ENCODE measurements at places on chromosomes 11 and 22.

GRCh38 chr22:38467438-38467903 is 425 bp upstream of the KDELR3 start:
- no peak for DNase-seq

GRCh38 chr22:37140686-37141323 is 8.9 kb downstream of the IL2RB start:
- no peak for DNase-seq

DNA sequence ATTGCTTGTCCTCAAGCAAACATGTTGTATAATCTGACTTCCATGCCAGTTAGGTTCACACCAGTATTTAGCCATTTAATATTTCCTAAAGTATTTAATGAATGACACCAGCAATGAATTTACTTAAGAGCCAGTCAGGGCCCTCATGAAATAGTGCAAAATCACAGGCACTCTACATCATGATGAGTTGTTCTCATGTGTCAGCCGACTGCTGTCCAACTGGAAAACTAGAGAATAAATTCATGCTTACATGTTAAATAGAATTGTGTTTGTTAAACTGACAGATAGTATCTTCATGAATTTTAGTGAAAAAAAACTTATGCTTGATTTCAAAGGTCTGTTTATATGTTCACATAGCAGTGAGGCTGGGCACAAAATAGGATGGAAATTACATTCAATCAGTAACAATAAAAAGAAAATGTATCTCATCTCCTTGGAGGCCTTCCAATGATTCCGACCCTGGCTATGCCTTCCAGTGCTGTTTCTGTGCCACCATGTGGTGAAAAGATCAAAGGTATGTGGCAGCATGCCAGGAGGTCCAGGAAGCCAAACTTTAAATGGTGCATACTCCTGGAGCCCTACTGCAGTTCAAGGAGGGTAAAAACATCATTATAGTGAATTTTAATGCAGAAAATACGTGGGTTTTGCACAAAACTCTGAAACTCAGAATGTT is 45.2 kb downstream of the CTSC start:
- no peak for DNase-seq

- no peak for DNase-seq
Measured at GRCh38 chr11:122578171-122578825, 77.2 kb upstream of the UBASH3B start.

DNA sequence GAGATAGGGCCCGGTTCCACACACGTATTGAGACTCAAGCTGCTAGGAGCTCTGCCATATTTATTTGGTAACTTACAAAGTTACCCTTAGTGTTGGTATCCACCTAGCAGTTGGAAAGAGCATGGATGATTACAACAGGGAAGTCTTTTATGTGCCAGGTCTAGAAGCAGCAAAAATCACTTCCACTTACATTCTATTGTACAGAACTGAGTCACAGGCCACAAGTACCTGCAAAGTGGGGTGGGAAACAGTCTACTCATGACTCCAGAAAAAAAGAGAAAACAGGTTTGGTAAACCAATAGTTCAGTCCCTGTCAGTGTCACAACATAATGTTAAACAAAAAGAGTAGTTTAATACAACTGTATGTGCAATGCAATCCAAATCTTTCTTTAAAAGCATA is 279.6 kb upstream of the PITPNB start:
- no peak for DNase-seq

DNA sequence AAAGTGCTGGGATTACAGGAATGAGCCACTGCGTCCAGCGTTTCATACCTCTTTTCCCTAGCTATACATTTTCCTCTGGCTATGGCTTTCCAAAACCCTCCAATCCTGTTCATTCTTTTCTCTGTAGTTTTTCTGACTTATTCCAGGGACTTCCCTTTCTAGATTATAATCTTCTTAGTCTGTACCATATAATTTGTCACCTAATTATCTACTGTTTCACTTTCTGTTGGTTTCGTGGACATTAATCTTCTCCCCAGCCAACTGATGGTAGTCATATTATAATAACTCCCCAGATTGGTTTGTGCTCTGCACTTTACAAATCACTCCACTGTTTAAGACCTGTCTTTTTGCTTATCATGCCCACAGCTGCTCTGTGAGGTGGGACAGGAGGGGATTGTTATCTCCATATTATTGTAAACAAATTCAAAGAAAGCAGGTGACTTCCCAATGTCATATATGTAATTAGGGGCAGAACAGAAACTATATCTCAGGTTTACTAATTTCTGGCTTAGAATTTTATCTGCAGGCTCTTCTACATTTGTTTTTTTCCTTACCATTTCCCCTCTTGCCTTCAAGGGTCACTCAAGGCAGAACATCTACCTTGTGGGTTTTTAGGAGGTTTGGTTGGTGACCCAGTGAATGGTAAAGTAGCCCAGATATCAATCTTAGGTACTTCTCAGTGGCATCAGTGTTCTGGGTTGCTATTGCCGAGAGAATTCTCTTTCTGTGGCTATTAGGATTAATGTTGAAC is 23.9 kb downstream of the STIM1 start:
- no peak for DNase-seq

GRCh38 chr22:41992496-41992895 is 6.1 kb upstream of the WBP2NL start:
- no peak for DNase-seq

DNA sequence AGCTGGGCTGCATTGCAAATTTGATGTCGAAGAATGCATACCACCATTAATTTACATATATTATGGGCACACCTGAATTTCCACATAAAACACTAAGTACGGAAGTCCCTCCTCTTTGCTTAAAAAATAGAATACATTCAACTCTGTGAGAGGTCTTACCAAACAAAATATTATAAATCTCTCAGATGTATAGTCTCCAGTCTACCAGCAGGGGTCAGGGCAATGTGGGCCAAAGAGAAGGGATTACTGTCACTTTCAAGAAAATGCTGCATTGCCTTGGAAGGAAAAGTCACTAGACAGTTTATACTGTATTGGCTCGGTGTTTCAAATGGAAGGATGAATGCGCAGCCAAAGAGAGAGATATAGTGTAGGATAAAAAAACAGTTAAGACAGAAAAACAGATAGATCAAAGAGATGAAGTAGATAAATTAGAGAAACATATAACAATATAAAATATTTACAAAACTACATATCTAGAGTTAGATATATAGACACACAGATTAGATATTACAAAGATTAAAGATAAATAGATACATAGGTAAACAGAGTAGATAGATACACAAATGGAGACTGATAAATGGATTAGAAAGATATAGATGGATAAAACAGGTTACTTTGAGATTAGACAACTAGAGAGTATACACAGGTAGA is 20.9 kb downstream of the SERGEF start:
- no peak for DNase-seq

- DNase-seq, result no peak
Measured at GRCh38 chr11:119195680-119196079, 10.4 kb downstream of the NHERF4 start.

DNA sequence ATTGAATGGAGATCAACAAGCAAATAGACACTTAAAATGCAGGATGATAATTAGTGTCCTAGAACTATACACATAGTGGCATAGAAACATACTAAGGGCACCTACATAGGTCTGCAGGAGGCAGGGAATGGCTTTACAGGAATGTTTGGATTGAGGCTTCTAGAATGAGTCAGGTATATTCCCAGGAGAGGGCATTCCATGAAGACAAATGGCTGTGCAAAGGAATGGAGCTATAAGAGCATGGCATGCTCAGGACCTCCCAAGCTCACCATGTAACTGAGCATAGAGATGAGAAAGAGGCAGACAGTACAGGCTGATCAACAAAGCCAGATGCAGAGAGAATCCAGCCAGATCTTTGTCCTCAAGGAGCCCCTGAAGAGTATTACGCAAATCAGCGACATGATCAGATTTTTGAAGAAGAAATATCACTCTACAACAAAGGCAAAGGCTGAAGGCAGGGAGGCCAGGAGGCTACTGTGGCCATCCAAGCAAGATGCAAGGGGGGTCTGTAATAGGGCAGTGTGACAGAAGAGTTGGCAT is 211.1 kb upstream of the MTNR1B start:
- DNase-seq, result no peak

DNA sequence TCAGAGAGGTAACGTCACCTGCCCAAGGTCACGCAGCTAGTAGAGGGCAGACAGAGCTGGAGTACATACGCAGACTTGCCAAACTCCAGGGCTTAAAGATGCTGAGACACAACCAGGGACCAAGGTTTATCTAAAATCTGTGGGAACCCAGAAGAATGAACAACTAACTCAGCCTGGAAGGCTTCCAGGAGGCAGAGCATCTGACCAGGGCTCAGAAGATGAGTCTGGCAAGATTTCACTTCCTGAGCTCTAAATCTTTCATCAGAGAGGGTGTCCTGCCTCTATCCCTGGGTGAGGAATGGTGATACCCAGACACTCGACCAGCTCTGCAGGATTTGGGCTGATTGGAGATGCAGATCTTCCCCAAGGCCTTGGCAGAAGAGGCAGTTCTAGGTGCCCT is 9.1 kb downstream of the GAL3ST1 start:
- DNase-seq, result no peak

DNA sequence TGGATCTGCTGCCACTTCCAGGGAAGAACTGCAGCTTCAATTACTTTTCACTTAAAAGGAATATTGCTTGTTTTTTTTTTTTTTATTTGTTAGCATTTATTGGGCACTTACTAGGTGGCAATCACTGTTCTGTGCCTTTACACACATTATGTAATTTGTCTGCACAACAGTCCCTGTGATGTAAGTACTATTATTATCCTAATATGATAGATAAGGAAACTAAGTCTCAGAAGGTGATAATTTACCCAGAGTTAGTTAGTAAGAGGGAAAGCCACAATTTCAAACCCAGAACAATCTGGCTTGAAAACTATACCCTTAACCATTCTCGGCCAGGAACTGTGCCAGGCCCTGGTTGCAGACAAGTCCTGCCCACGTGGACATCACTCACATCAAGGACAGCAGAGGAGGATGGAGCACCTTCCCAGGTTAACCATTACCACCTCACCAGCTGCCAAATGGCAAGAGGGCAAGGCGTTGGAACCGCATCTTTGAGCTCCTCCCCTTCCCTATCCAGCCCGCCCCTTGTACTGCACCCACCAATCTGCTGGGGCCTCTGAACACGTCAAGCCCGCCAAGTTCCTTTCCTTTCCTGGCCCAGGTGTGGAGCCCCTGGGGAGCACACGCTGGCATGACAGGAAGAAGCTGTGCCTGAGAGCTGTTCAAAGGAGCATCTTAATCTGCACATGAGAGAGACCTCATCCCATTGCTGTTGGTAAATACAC is 78.4 kb downstream of the NAV2 start:
- DNase-seq, result no peak

DNA sequence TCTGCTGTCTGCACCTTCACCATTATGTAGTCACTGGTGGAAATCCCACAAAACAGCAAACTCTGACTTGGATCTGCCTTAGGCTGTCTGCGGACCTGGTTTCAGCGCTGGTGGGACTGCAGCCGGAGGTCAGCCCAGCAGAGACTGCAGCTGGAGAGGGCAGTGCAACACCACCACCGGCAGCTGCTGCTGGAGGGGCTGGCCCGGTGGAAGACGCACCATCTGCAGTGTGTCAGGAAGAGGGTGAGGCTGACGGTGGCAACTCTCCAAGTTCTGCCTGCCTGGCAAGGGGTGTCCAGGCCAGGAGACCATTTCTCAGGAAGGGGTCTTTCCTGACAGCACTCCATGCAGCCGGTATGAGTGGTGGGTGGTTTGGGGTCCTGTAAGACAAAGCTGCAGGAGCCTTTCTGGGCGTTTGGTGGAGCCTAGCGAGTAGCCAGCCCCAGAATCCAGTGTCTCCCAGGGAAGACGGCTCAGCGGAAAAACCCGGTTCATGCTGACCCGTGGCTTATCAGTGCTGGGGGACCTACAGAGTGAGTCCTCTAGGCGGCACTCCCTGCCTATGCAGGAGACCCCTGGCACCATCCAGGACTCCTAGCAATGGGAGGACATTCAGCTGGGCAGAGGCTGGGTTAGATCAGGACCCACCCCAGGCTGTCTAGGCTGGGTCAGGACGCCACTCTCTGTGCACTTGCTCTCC is 50.8 kb downstream of the PISD start:
- DNase-seq, result peak; percentile 73

DNA sequence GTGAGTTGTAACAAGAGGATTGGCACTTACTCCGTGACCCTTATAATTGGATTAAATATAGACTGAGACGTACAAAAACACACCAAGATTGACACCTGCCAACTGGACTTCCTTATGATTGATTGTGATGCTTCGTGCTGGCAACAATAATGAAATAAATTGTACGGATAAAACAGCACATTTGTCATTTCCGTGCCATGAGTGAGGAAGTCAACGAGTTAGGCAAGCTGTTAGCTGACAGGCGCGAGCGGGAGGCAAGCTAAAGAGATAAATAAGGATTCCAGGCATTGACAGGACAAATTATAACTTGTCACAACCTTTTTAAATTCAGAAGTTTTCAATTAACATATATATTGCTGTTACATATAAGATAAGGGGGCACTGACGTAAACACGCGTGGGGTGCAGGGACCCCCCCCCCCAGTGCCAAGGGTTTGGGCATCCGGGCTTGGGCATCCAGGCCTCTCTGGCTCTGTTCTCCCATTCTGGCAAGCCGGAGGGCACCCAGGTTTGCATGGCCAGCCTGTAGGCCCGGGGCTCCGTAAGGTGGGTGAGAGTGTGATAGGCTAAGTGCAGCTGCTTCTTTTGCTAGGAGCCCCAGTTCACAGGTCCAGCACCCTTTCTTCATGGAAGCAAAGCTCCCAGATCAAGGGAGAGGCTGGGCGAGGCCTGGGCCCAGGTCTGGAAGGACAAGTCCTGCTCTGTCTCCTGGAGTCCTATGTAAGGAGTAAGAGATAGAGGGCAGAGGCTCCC is 11.2 kb upstream of the PAX6 start:
- no peak for DNase-seq

DNA sequence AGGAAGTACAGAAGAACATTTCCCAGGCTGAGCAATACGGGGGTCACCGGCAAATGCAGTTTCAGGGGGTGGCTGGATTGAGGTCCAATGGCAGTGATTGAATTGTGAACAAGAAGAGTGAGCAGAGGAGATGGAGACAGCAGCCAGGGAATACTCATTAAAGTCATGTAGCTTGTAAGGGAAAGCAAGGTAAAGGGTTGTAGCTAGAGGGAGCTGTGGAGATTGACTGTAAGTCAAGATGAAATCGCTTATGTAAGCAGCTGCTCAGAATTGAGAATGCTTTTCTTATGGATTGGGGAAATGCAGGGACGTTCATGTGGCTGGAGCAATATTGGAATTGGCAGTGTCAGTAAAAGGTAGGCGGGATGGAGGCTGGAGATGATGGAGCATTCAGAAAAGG is 111.4 kb upstream of the TBCEL start:
- DNase-seq, result no peak

DNA sequence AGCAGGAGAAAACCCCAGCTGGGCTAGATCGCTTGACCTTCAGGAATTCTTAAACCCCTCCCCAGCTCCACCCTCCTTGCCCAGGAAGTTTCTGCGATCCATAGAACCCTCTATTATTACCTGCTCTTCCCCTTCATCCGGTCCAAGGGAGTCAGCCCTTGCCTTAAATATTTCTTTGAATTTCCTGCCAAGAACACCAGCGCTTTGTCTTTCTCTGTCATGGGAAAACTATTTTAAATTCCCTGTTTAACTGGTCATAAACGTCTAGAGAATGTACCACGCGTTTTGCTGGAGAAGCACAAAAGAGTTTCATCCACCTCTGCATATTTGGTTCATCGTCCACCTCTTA is 496 bp upstream of the TRAF6 start:
- DNase-seq, result no peak

- DNase-seq, result peak; percentile 72
Measured at GRCh38 chr11:34749666-34750659, 129.1 kb downstream of the EHF start.

- no peak for DNase-seq
Measured at GRCh38 chr11:6650980-6651379, 4.6 kb downstream of the DCHS1 start.

- DNase-seq, result no peak
Measured at GRCh38 chr11:114263513-114264170, 32.6 kb upstream of the NNMT start.

All from sigmoid colon (tissue), 7 donors.